ENCODE measurements at places on chromosomes 2 and 18.

- no peak for DNase-seq
These were observed 48.5 kb downstream of the CPO start for GRCh38 chr2:206987810-206988209.

- no peak for DNase-seq
These were observed 83.9 kb upstream of the ODC1 start for GRCh38 chr2:10531874-10532637.

GRCh38 chr2:231259104-231259503 lies 60.7 kb downstream of the ARMC9 start:
- DNase-seq: no peak

GRCh38 chr2:128291161-128291843 lies 27.4 kb downstream of the HS6ST1 start:
- no peak for DNase-seq

- no peak for DNase-seq
These were observed 60.5 kb upstream of the LGALSL start for GRCh38 chr2:64393383-64394010.

DNA sequence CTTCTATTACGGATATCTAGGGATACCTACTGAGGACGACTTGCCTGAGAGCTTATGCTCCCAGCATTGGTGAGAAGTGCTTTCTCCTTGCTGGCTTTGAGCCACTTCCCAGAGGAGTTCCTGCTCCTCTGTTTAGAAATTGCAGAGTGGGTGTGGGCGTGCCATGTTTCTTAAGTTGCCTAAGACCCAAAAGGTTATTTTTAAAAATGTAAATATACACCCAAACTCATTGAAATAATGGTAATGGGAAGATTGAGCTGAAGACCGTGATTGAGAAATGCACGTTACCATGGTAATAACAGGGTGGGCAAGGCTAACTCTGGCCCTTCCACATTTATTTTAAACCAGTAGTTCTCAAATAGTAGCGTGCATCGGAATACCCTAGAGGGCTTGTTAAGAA lies 17.2 kb upstream of the TMEM200C start:
- DNase-seq: no peak

DNA sequence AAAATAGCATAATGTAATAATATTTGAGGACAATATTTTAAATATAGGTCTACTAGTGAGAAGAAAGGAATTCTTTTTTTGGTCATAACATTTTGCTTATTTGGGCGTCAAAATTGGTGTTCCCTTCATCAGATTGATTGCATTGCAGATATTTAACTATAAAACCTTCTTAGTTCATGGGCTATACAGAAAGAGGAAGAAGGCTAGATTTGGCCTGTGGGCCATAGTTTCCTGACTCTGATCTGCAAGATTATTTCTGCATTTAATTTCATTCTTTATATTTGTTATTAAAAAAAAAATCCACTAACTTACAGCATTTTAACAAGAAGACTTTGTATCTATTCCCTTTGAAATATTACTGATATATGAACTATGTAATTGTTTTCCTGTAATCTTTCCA lies 31.9 kb downstream of the PIKFYVE start:
- DNase-seq: no peak

- no peak for DNase-seq
These were observed 4.7 kb downstream of the NRP2 start for GRCh38 chr2:205686783-205687640.

- peak; percentile 69 for DNase-seq
These were observed 972 bp upstream of the RASGRP3 start for GRCh38 chr2:33475224-33476130.

DNA sequence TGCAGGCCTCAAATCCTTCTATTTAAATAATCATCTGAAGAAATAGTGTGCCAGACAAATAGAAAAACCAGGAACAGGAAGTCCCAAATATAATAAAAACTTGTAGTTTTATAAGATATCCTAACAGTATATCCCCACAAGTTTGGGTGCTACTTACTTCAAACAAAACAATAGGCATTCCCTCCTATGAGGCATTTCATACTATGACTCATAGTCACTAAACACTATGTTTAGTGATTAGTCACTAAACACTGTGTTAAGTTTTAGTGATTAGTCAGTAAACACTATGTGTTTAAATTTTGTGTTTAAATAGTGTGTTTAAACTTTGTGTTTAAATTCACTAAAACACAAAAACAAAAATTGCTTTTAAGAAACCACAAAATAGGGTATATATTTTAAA lies 407.0 kb upstream of the CDH19 start:
- DNase-seq: peak; percentile 6

GRCh38 chr18:63107931-63108330 lies 211.6 kb downstream of the BCL2 start:
- DNase-seq: no peak

- no peak for DNase-seq
These were observed 38.5 kb downstream of the ASAP2 start for GRCh38 chr2:9244985-9245544.

- DNase-seq: no peak
These were observed 1.1 kb downstream of the HADHB start for GRCh38 chr2:26245810-26246209.

DNA sequence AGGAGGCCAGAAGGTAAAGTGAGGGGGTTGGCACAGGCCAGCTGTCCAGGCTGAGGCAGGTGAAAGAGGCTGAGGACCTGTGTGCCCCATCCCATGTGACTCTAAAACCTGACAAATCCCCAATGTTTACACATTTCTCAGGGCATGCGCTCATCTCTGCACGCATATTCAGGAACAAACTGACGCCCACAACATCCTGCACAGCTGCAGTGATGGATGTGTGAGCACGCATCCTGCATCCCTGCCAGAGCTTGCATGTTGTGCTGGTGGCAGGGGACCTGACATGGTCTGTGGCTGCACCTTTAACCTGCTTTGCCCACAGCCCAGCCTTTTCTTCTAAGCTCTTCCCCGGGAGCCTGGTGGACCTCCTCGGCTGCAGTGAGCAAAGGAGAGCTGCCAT lies 83.1 kb downstream of the FBXO15 start:
- DNase-seq: no peak

- no peak for DNase-seq
These were observed 19.1 kb upstream of the MC4R start for GRCh38 chr18:60391571-60392226.

- DNase-seq: no peak
These were observed 234.3 kb upstream of the HS6ST1 start for GRCh38 chr2:128552806-128553551.

- no peak for DNase-seq
These were observed 2.2 kb downstream of the ST3GAL5 start for GRCh38 chr2:85886590-85886989.

DNA sequence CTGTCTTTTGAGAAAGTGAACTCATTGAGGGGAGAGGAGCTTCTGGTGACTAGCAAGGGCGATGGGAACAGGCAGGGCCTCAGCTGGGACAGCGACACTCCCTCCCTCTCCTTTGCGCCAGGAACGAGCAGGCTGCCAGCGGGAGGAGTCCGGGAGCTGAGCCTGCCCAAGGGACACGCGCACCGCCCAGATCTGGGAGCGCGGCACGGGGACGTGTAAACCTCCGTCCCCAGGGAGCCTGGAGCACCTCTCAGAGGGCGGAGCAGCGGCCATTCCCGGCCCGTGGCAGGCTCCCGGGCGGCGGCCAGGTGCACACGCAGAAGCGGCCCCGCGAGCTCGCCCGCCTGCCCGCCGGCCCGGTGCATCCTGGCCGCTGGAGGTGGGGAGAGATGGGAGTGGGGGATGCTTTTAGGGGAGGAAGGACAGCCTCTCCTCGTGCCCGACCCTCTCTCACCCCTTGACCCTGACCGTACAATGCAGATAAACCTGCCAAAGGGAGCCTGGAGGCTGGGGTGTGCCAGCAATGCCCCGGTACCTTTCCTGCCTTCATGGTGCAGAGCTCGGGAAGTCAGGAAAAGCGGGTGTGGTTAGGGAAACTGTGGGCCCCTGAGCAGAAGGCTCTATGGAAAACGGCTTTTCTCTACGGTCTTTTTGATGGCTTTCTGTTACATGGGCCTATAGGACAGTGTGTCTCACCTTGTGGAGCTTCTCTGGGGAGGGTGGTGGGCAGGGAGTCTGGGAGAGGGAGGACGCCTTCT lies 2.2 kb downstream of the AQP4 start:
- DNase-seq: peak; percentile 20

DNA sequence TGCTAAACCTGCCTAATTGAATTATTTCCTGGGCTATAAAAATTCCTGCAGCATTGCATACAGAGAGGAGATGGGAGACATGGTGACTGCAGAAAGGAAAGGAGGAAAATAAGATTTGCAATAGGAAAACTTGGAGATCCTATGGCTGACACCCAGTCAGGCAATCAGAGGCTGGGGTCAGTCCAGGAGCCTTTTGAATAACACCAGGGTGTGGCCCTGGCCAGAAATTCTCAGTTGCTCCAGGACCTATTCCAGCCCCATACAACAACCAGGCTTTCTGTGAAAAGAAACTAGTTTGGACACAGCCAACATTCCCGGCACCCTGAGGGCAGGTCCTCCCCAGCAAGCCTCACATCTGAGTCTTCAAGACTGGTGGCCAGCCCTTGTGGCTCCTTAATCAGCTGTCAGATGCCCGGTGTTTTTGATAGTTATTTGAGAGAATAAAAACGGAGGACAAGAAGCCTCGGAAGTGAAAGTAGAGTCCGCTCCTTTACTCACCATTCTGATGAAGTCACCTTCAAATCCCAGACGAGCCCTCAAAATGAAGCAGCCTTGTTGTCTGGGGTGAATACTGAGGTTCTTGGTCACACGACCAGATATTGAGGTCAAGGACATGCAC lies 31.1 kb upstream of the GMCL1 start:
- no peak for DNase-seq

GRCh38 chr18:3985020-3985419 lies 470.1 kb downstream of the DLGAP1 start:
- no peak for DNase-seq

- no peak for DNase-seq
These were observed 9.5 kb upstream of the KLHL29 start for GRCh38 chr2:23375448-23375847.

- no peak for DNase-seq
These were observed 73.8 kb downstream of the MAP3K20 start for GRCh38 chr2:173149491-173149890.

- no peak for DNase-seq
These were observed 7.1 kb downstream of the CIB4 start for GRCh38 chr2:26633993-26634595.

DNA sequence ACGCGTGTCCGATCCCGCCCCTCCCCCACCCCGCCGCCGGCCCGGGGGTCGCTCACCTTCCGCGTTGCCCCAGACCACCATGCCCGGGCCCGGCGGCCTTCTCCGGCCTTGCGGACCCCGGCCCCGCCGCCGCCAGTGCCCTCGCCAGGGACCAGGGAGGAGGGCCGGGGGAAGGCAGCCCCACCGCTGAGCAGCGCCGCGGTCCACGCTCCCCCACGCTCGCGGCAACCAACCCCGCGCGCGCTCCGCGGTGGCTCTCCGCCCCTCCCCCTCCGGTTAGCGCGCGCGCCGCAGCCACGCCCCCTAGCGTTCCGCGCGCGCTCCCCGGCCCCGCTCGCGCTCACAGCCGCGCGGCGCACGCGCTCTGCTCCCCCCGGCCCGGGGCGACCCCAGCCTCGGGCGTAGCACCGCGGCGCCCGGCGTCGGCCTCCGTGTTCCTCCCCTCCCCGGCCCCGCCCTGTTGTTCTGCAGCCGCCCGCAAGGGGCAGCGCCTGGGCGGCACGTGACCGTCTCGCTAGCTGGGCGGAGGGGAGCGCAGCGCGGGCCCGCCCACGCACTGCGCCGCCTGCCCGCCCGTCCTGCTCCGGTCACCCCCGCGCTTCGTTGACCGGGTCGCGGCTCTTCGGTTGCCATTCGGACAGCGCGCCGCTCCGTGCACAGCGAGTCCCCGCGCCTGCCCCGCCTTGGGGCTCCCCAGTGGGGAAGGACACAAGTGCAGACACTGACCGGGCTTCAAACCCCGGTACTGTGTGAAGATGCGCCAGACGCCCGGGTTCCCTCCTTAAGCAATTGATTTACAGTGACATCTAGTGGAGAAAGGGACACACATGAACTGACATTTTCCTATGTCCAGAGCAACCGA lies at the start of gene REV1:
TSS of gene REV1 (minus strand) at position 257 of the 862 bp plus-strand sequence. CDS start 25,042 bp downstream, outside the sequence.
- DNase-seq: peak; percentile 88

GRCh38 chr2:178271629-178272333 lies 77.5 kb downstream of the OSBPL6 start:
- no peak for DNase-seq

GRCh38 chr2:55161295-55162210 lies 70.5 kb downstream of the CLHC1 start:
- no peak for DNase-seq

DNA sequence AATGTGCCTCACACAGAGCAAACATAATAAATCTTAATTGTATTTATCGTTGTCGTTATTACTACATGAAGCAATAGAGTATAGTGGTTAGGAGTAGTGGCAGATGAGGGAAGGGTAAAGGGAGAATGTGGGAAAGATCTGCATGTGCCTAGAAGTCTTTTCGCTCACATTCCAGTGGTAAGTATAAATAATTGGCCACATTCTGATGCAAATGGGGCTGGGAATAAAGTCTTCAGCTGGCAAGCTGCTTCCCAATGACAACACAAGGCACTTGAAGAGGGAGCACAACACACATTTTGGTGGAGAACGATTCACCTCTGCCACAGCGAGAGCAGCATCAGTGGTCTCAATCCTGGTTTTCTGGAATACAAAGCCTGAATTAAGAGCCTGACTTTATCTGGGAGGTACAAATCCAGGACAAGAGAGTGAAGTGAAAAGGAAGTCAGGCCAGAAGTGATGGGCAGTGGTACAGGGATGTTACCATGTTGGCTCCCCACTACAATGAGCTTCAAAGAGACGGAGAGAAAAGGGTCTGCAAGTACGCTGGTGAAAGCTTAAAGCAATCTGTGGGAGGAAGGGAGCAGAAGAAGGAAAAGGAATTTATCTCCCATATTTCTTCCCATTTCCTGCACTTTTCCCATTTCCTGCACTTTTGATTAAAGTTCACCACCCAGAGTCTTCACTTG lies 112.3 kb downstream of the ARHGAP15 start:
- DNase-seq: no peak

DNA sequence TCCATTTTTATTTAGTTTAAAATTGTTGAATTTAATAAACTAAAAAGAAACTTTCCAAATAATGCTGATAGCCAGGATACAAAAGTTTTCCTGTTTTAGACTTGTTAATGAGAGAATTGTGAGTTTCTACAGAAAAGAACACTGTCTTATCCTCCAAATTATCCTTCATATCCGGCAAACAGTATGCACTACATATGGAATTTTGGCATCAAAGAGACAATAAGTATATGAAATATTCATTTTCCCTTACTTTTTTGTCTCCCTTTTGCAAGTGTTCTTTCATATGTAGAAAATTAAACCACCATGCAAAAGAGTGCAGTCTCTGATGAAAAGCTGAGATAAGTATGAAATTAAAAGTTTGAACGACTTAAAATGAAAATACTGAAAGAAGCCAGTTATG lies 159.4 kb downstream of the UBE2E3 start:
- DNase-seq: no peak

DNA sequence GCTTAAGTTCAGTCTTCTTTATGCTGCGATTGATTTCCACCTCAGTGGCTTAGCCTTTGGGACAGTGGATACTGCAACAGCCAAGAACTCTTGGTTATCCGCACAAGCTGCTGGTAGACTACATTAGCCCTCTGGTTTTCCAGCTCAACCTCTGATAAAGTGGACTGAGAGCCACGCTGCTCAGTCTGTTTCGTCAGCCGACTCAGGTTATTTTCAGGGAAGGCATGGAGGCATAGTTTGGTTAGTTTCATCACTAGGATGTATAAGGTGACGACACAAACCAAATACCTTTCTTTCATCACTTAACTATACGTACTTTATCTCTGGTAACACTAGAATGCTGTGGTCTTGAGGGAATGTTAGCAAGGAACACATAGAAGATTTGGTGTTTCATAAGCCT lies 14.2 kb downstream of the CD8A start:
- no peak for DNase-seq

- DNase-seq: no peak
These were observed 27.6 kb downstream of the SCTR start for GRCh38 chr2:119496682-119497081.
